ENCODE measurements at places on chromosomes 2 and 18.

- no peak for DNase-seq
Measured at GRCh38 chr2:67159929-67160328, 237.2 kb upstream of the ETAA1 start.

DNA sequence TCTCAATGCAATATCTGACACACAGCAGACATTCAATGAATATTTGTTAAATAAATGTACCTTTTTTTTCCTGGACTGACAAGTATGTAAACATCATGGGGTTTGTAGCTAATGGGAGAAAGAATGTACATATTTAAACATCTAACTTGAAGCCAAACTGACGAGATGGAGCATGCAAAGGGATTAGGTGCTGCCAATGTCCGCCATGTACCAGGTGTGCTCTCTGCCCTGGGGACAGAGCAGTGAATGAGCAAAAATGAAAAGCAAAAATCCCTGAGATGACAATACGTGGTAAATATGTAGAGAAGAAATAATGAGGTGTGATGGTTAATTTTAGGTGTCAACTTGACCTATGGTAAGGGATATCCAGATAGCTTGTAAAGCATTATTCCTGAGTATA, 247.4 kb upstream of the CELF4 start:
- no peak for DNase-seq

- no peak for DNase-seq
Measured at GRCh38 chr2:33272001-33272400, 204.4 kb upstream of the RASGRP3 start.

DNA sequence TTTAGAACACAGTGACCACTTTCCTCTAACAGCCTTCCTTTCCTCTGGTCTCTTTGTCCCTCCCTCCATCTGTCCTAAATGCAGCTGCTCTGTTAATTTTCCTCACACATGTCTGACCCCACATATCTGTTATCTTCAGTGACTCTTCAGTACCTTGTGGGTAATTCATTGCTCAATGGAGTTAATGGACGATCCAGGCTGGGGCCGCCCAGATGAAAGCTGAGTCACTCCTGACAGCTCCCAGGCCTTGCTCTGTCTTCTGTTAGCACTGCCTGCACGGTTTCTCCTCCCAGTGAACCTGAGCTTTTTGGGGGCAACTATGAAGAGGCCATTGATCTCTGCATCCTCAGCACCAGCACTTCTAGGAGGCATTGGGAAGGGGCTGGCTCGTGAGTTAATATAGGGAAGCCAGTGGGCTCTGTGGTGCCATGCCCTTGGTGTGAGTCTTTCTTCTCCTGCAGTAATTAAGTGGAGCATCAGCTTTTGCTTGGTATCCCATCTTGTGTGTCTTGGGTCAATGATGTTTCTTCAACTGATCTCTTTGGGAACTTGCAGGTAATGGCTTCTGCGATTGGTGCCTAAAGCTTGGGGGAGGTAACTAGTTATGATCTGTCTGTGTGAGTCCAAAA, 67.3 kb downstream of the SNORC start:
- no peak for DNase-seq

- no peak for DNase-seq
Measured at GRCh38 chr2:64779117-64779690, 125.5 kb upstream of the SERTAD2 start.

DNA sequence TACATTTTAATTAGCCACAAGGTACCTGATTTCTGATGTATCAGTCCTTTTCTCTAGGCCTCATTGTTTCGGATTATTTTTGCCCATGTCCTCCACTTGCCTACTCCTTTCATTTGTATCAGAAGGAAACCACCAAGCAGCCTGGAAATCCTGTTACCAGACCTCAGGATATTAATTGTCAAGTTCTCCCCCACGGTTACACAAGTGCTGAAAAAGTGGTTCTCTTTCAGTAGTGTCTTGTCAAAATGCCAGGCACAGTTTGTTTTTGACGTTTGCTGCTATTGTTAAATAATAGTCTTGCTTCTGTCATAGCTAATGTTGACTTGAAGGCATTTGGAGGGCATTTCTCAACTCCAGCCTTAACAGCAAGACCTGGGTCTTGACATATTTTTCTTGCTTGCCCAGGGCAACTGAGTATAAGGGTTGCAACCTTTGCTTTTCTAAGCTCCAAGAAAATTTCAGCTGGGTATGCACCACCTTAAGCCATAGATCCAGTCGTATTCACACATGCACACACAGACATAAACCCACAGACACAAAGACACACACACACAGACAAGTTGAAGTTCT, 31.0 kb downstream of the INSIG2 start:
- DNase-seq: no peak

DNA sequence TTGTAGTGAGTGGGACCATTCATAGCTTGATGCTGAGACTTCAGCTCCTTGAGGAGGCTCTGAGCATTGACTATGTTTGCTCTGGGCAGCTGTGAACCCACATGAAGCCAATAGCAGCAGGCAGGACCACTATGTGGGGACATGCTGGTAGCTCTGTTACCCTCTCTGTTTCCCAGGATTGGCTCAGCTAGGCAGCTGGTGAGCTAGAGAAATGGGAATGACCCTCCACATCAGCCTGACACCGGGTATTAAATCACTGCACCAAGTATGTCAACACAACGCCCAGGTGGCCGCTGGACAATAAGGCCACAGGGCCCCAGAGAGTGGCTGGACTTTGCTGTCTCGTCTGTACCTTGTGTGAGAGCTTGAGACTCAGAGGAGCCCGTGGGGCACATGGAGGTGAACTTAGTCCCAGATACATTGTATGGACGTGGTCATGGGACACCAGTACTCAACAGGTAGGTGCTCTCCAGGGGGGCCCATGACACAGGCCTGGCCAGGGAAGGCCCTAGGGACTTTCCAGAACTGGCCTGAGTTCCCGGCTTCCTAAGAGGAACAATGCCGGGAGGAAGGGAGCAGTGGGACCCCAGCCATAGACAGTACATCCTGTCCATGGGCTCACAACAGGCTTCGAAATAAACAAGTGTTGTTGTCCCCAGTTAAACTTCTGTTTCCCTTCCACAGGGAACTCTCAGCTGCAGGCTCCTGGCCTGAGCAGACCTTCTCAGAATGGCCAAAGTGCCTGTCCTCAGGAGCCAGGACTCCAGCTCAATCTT, 35.2 kb downstream of the HS1BP3 start:
- DNase-seq: no peak

DNA sequence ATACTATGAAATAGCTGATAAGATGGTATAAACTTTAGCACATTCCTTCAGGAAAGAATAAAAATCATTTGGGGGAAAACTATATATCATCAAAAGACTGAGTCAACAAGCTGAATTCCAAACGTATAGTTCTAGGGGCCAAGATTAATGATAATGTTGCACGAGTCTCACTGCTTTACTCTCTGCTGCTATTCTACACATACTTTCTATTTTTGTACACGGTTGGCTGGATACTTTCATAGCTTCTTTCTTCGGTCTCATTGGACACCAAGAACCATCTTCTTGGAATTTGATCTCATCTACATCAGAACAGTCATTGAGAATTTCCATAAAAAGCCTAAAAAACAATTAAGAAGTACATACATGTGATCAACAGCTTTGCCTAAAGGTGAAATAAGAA, 72.7 kb upstream of the ST8SIA5 start:
- no peak for DNase-seq

GRCh38 chr2:68594041-68594440, 49.3 kb upstream of the PROKR1 start:
- no peak for DNase-seq

DNA sequence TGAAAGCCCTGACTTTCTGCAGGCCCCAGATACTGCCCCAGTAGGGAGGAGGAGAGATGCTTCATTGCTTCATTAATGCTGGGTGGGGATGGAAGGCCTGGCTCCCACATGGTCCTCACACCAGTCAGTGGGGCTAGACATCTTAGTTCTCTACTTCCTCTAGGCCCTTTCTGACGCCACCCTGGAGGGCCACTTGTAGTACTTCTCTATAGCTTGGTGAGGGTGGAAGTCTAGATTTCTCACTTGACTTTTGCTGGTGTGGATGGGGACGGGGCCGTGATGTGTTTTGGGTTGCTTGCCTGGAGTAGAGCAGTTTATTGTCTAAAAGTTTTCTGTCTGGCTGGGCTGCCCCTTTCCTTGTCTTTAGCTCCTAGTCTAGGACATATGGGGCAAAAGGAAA, 18.7 kb downstream of the MERTK start:
- DNase-seq: no peak

Measured in Peyer's patch (tissue), 4 donors.